ENCODE measurements at places on chromosomes 1 and 21.

- no peak for DNase-seq
These were observed 19.0 kb upstream of the SLC6A9 start for GRCh38 chr1:44050261-44050660.

- DNase-seq: no peak
These were observed 217.7 kb downstream of the GIPC2 start for GRCh38 chr1:78263459-78263858.

- DNase-seq: no peak
These were observed 12.2 kb downstream of the ADSS2 start for GRCh38 chr1:244439391-244440032.

DNA sequence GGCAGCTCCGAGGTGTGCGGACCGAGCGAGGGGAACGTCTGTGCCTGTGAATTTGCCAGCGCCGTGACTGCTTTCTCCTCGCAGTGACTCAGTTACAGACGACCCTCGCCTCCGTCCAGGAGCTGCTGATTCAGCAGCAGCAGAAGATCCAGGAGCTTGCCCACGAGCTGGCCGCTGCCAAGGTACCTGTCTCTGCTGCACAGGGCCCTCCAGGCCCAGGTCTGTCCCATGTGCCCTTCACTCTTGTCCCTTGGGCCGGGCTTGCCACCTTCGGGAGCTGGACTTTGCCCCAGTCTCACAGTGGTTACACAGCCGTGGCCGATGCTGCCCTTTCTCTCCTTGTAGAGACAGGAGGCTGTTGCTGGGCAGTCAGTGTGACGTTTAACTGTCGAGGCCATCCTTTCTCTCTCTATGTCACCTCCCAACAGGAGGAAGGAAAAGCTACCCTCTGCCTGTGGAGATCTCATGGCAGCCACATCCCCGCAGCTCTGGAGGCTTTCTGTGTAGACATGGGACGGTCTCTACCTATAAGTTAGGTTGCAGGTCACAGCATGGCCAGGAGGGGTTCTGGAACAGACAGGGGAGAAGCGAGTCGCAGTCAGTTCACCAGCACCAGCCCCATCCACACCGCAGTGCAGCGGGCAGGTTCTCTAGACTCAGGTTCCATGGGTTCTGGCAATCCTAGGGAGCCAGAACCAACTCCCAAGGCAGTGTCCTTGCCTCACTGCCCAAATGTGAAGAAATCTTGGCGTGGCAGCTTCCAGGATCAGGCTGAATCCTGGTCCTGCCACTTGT is 149.7 kb downstream of the PEX14 start:
- no peak for DNase-seq

GRCh38 chr1:9248341-9249262 is 14.0 kb downstream of the H6PD start:
- DNase-seq: no peak

- DNase-seq: no peak
These were observed 22.2 kb upstream of the KCNJ15 start for GRCh38 chr21:38234395-38235142.

DNA sequence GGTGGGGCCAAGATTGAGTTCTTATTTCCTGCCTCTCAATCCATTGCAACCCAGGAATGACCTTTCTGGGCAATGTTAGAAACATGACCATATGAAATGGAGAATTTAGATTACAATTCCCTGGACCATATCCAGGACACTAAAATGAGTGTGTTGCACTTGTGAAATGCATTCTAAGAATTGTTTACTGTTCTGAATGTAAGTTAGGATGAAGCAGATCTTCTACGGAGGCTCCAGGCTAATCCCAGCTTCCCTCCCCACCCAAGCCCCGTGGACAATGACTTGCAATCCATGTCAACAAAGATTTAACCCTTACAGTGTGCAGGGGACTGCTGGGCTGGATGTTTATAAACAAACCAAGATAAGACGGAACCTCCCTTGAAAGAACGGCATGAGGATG is 31.7 kb upstream of the HAO2 start:
- no peak for DNase-seq

- DNase-seq: no peak
These were observed 5.6 kb upstream of the ZNF496 start for GRCh38 chr1:247337250-247337746.

GRCh38 chr21:41222247-41223068 is 54.5 kb downstream of the BACE2 start:
- no peak for DNase-seq

DNA sequence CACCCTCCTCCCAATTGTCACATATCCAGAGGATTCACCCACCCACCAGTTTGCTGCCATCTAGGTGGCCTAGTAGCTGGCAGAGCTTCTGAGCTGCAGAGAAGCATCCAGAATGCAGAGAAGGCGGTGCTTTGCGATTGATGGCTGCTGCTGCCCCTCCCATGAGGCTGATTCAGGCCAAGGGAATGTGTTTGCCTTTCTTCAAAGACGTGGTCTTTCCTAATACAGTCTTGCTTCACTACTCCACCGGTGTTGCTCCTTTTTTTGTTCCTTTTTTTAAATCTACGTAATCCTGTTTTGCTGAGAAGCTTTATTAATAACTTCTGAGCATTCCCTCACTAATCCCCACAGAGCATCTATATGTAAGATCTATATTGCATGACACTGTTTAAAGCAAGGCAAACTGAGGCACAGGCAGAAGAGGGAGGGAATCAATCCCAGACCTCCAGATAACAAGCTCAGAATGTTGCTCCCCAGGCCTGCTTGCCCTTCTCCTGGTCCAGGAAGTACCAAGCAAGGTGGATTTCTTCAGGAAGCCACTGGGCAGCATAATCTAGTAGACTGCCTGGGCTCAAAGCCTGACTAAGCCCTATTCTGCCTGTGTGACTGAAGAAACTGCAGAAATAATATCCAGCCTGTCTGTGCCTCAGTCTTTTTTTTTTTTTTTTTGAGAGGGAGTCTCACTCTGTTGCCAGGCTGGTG is 275.5 kb upstream of the FMN2 start:
- no peak for DNase-seq

GRCh38 chr1:46084553-46085451 is 47.6 kb downstream of the PIK3R3 start:
- no peak for DNase-seq

GRCh38 chr1:218392780-218393179 is 47.6 kb downstream of the TGFB2 start:
- no peak for DNase-seq

GRCh38 chr1:241270016-241270415 is 87.0 kb downstream of the RGS7 start:
- DNase-seq: no peak

DNA sequence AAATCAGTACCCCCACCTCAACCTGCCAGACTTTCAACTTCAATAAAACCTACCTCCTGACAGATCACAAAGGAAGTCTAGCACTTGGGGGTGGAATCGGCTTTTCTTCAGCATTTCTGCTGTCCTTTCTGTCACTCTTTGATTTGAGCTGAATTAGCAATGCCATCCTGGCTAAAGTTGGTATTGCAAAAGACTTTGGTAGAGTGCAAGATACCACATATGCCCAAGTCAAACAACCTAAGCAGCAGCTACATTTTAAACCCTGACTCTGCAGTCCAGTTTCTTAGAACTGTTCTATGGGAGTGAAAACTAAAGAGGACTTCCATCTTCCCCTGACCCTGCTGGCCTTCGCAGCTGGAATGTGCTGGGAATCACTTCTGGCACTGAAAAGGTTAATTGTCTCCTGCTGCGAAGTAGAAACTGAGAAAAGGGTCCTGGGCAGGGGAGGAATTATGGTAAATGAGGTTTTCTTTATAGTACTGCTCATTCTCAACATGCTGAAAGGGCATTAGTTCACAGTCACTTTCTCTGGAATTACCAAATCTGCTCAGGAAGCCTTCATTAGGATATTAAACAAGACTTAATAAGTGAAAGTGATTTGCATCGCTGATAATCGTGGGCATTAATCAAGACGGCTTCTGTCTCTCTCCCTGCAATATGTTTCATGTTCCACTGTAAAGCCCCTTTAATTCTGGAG is 126.2 kb upstream of the SMYD2 start:
- DNase-seq: no peak

- no peak for DNase-seq
These were observed 22.6 kb downstream of the GON4L start for GRCh38 chr1:155834296-155834926.

GRCh38 chr1:2455757-2456156 is 20.3 kb upstream of the PLCH2 start:
- no peak for DNase-seq

- no peak for DNase-seq
These were observed 2.7 kb downstream of the PPFIA4 start for GRCh38 chr1:203028784-203029553.

GRCh38 chr1:97739596-97740103 is 181.2 kb downstream of the DPYD start:
- no peak for DNase-seq

DNA sequence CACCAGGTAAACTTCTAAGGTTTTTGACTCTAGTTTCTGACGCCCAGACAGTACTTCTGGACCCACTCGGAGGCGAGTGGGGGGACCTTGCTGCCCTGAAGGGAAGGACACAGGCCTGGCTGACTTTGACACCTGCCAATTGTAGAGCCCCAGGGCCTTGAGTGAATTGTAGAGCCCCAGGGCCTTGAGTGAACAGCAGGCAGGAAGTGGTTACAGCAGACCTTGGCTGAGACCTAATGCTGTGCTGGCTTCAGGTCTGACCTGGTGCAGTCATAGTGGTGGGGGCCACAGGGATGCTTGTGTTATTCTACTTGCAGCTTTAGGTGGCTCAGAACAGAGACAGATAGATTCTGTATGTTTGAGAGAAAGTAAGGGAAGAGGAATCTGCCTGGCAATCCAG is 344.3 kb downstream of the DUSP10 start:
- no peak for DNase-seq
